Stimulated activated CD4-positive, alpha-beta T cell treated with anti-CD3 and anti-CD28 coated beads, Interleukin-12 subunit alpha, Interleukin-12 subunit beta, amount 100 ng/mL, for 24 hours (primary cell): ENCODE measurements at places on chromosomes 5 and 9.
A peak's percentile ranks its signal among the peaks of the same experiment; 100 is the strongest.

GRCh38 chr5:11047625-11048024 lies 286.6 kb upstream of the DAP start:
- DNase-seq, result no peak

- no peak for DNase-seq
These were observed 16.9 kb downstream of the LMX1B start for GRCh38 chr9:126630458-126631237.

DNA sequence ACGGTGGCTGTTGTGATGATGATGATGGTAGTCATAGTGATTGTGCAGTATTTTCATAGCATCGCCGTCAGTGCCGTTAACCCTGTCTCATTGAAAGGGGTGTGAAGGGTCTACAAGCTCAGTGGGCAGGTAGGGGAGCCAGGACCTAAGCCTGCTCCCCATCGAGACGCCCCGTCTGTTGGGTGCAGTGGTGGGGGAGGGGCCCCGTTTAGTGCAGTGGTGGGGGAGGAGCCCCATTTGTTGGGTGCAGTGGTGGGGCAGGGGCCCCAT lies 68.6 kb downstream of the COL5A1 start:
- no peak for DNase-seq

- DNase-seq, result no peak
These were observed 62.6 kb upstream of the SLC25A51 start for GRCh38 chr9:37966412-37967013.

GRCh38 chr9:13163946-13164345 lies 115.5 kb downstream of the MPDZ start:
- DNase-seq, result no peak

DNA sequence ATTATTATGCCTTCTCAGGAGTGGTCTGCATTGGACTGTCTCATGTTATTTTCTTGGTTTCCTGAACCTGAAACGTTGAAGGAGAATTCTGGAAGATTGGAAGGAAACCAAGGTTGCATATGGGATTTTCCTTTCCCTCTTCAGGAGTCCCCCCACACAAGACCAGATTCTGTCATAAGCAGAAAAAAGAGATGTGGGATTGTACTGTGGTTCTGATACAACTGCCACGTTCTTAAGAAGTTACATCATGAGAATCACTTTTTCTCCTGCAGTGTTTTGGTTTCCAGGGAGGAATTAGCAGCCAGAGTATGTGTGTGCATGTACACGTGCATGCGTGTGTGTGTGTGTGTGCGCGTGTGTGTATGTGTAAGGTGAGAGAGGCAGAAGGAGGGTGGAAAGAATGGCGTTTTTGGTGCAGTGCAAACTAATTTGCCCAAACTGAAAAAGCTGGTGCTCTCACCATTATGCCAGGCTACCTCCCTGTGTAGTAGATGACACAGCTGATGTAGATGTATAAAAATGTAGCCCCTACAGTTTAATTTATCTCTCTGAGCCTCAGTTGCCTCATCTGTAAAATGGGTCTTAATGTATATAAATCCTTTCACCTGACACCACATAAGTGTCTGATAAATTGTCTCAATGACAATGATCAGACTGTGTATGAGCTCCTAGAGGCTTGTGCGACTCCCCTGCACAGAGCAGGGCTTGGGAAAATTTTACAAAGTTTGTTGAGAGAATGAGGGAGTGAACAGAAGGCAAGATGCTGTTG lies 38.6 kb downstream of the RALGPS1 start:
- no peak for DNase-seq

GRCh38 chr5:139690064-139690802 lies 42.1 kb downstream of the CXXC5 start:
- no peak for DNase-seq

- DNase-seq, result no peak
These were observed 480.0 kb downstream of the TAF11L14 start for GRCh38 chr5:18114151-18114757.

DNA sequence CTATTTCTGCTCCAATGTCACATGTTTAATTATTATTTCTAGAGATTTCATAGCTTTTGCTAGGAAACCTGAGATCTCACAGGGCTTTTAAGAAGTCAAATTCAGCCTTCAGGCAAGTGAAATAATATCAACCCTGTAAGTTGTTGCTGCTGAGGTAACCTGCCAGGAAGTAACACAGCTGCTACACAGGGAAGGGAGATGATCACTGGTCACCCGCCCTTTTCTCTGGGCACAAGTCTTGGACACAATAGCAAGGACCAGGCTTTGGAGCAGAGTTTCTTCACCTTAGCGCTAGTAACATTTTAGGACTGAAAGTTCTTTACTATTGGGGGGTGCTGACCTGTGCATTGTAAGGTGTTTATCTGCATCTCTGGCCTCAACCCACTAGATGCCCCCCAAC lies 50.1 kb downstream of the PTTG1 start:
- DNase-seq, result no peak

- no peak for DNase-seq
These were observed 163.1 kb downstream of the LRRC70 start for GRCh38 chr5:62741761-62742160.

DNA sequence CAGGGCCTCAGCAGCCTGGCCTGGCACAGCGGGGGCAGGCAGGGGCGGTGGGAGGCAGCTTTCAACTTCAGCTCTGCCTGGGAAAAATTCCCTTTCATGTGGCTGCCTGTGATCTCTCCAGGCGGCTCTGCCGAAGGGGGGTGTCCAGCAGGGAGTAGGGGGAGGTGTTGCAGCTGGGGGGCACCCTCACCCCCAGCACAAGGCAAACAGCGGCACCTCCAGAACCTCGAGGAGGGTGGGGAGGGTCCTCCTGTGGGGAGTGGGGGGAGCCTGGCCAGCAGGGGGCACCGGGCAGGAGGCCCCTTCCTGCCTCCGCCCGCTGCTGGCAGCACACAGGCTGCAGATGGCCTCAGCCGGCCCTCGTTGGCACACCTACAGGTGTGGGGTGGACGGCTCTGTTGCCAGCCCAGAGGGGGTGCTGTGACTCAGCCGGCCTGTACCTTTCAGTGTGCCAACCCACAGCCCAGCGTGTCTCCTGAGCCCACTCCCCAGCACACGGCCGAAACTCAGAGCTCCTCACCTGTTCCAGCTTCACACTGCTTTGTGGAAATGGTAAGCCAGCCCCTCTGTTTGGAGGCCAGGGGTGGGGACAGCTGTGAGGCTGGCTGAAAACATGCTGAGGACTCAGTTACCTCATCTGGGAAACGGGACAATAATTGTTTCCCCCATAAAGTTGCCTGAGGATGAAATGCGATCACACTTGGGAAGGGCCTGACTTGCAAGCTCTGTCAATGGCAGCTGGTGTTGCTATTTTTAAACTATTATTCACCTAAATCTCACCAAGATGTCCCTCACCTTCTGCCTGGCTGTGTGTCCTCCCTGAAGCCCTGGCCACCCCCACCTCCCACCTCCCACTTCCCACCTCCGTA lies 37.0 kb downstream of the CXXC5 start:
- no peak for DNase-seq

- DNase-seq, result no peak
These were observed 123.5 kb downstream of the TRIO start for GRCh38 chr5:14266686-14267085.

- no peak for DNase-seq
These were observed 70.4 kb upstream of the SNX2 start for GRCh38 chr5:122704247-122705036.

- no peak for DNase-seq
These were observed 331.0 kb downstream of the ADAMTS6 start for GRCh38 chr5:65150599-65151304.

DNA sequence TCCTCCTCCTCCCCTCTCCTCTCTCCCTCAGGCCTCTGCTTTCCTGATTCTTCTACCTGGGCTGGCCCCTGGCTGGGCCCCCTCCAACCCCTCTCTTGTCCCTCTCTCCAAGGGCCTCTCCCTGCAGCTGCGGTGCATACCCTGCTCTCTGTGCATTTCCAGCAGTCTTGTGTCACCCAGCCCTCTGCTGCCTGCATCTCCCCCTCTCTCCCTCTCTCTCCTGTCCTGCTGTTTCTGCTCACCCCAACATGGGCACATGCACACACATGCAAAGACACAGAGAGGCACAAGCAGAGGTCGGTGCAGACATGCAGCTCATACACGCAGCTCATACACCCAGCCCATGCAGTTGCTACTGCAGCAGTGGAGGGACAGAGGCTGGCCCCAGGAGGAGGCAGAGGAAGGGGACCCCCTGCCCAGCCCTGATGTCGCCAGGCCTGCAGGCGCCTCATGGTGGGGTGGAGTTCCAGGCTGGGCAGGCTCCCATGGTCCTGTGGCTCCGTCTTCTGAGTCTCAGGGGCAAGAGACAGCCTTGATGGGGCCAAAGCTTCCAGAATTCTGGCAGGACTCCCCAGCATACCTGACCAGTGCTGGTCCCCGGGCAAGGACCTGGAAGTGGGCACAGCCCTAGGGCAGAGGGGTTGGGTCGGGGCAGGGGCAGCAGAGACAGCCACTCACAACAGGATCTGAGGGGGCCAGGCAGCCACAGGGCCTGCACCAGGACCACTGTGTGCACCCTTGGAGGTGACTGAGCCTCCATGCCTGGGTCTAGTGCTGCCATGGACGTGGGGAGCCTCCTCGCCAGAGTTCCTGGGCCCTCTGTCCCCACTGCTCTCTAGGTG lies 216.9 kb downstream of the C9orf50 start:
- DNase-seq, result no peak

DNA sequence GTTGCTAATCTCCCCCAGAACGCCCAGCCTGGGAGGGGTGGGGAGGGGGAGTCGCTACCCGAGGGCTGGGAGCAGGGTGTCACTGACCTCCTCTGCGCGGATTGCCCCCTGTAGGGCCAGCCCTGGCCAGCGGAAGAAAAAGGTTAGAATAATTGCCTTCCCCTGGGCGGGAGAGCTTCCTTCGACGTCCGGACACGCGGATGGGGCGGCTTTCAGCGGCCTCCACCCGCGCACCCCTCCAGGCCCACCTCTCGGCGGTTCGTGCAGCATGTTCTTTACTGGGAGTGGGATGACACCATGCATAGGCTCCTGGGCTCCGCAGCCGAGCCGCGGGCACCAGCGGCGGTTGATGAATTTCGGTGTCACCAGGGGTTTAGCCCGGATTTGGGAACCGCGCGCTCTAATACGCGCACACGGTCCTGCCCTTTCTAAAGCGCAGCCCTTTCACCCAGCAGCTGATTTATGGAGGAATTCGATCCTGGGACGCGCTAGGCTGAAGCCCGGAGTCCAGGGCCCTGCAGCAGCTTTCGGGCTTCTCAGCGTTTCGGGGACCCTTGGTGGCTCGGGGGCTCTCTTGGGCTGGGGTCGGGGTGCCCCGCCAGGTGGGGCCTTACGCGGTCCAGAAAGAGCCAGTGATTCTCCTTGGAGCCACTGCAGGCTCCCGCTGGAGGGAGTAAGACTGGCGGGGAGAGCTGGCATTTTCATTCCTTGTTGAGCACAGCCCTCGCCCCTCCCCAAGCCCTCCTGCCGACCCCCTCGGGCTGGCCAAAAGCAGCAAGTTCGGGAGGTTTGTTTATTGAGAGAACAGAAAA lies 10.1 kb downstream of the LMX1B start:
- DNase-seq, result no peak

GRCh38 chr5:55969956-55970355 lies 24.8 kb downstream of the IL6ST start:
- DNase-seq, result no peak

GRCh38 chr9:98539954-98540353 lies 168.8 kb downstream of the GABBR2 start:
- DNase-seq, result no peak

GRCh38 chr5:57184322-57184721 lies 10.5 kb downstream of the GPBP1 start:
- no peak for DNase-seq

DNA sequence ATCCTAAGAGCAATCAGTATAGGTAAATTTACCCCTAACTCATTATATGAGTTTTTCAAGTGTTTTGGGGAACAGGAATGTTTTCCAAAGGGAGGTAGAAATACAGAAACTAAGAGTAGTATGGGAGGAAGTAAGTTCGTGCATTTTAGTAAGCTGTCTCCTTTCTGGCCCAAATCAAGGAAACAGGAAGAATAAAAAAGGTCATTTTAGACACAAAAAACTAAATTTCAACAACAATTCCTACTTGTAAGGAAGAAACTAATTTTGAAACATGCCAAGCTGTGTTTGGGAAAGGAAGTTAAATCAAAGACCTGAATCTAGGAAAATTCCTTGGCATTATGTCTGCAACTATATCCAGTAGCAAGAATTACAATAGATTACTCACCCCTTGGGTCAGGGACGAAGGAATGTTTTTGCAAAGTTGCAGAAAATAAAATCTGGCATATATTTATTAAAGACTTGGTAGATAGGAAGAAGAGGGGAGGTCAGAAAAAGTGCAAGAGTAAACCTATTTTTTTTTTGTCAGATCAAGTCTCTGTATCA lies 6.5 kb upstream of the RPS6 start:
- no peak for DNase-seq

- DNase-seq, result peak; percentile 13
These were observed 58.5 kb downstream of the CNTRL start for GRCh38 chr9:121133104-121133816.

GRCh38 chr5:139638090-139638735 lies 9.9 kb upstream of the CXXC5 start:
- DNase-seq, result no peak

GRCh38 chr5:133396187-133396741 lies 216.1 kb downstream of the FSTL4 start:
- no peak for DNase-seq

DNA sequence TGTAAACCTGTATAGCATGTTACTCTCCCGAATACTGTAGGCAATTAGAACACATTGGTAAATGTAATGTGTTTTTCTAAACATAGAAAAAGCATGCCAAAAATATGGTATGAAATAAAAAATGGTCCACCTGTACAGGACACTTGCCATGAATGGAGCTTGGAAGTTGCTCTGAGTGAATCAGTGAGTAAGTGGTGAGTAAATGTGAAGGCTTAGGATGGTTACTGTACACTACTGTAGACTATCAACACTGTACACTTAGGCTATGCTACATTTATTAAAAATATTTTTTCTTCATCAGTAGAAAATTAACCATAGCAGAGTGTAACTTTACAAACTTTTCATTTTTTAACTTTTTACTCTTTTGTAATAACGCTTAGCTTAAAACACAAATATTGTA lies 41.9 kb downstream of the INSYN2B start:
- DNase-seq, result no peak

DNA sequence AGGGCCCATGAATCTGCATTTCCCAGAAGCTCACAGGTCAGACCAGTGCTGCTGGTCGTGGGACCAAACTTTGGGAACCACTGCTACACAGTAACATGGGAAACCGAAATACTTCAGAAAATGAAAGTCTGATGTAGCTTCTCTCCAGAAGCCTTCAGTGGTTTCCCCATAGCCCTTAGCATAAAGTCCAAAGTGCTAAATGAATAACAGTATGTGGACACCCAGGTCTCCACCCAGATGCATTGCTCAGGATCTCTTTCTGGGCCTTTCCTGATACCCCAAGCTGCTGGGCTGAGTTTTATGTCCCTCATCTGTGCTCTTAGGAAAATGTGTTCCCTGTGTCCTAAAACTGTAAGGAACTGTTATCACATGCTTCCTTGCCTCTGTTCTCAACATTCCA lies 100.4 kb downstream of the NFIB start:
- DNase-seq, result no peak

DNA sequence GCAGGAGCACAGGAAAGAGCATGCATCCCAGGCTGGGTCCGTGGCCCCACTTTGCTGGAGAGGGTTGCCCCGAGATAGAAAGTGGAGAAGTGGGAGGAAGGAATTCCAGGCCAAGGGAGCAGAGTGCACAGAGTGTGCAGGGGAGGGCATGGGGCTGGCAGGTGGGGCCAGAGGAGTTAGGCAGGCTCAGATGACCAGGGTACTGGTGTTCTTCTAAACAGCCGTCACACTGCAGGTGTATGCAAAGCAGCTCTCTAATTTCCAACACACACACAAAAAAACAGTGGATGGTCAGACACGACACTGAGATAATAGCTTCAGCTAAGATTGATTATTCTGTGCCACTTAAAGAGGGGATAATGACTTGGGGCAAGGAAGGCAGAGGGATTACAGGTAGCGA lies 212.2 kb downstream of the MTRR start:
- no peak for DNase-seq

GRCh38 chr5:113337515-113338415 lies 97.0 kb downstream of the TSSK1B start:
- DNase-seq, result no peak
